Activated CD4-positive, alpha-beta T cell treated with anti-CD3 and anti-CD28 coated beads for 36 hours (primary cell): ENCODE measurements at places on chromosomes 11 and 22.

DNA sequence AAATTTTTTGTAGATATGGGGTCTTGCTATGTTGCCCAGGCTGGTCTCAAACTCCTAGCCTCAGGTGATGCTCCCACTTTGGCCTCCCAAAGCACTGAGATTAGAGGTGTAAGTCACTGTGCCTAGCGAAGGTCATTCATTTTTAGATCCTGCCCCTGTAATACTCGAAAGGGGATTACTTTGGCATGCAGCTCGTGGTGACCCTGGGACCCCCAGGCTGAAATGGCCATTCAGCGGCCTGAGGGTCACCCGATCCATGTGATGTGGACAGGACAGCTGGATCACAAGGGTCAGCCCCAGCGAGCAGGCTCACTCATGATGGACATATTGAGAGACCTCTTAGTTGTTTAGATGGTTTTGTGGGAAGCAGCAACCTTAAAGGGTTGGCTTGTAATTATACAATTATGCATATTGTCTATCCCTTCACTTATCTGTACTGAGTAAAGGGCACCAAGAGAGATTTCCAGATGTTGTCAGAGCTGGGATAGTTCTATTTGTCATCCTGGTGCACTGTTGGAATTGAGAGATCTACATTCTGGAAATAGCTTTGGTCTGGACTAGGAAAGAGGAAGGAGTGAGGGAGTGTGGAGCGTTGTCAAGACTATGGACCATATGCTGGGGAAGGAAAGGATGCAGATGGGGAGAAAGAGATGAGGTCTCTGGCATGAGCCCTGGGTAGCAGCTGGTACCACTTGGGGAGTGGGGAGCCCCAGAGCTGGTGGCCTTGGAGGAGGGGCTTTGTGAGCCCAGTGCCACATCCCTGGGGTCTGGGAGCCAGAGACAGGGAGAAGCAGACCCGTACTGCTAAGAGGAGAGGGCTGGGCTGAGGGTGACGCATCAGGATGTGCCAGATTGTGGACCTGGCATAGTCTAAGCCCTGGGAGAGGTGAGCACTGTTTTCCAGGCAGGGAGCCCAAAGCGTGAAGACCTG lies 15.5 kb downstream of the RHBDD3 start:
- no peak for DNase-seq

DNA sequence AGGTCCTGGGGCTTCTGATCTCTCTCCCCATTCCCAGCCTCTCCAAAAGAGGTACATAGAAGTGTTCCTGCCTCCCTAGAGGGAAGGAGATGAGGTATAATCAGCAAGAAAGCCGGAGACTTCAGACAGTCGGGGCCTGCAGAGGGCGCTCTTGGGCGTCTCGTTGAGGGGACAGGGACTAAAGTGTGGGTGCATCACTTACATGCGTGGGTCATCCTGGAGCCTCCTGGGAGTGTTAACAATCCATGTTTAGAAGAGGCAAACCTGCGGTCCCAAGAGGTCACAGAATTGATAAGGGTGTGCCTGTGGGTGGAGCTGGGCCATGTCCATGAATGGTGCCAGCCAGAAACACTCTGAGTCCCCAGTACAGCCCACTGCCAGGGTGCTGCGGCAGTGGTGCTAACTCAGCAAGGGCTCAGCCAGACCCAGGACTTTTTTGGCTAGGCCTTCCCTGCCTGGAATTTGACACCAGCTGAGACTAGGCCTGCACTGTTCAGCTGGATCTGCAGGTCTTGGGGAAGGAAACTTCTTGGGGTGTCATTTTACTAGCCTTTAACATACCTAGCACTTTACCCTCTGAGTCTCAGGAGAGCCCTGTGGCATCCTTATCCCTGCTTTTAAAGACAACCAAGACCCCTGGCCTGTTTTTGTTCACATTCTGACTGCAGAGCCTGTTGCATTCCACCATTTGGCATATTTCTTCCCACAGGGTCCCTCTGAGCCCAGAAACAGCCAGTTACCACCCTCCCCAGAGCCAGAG lies 5.5 kb downstream of the YDJC start:
- DNase-seq, result peak; percentile 74

DNA sequence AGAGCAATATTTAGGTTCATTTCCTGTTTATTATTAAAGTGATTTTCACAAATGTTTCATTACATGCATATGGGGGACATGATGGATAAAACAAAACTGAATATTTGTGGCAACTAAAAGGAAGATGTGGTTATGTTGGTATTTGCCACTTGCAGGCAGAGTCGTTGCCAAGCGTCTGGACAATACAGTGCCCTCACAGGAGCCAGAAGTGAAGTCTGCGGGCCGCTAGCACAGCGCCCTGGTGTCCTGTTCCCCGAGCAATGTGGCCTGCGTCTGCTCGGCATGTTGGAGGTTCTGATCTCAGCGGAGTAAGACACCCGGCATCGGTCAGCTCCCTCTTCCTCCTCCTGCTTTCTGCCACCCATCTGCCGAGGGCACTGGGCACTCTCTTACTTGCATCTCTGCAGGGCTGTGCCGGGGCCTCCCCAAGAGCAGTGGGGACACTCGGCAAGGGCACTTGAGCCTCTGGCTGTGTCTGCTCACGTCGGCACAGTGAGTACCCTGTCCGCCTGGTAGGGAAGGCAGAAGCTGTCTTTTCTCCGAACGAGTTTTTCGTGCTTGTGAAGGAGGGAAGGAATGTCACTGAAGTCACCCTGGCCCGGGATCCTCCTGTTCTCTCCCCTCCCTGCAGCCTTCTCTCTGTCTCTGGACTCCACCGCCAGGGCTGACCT lies 10.5 kb upstream of the TTLL12 start:
- no peak for DNase-seq

DNA sequence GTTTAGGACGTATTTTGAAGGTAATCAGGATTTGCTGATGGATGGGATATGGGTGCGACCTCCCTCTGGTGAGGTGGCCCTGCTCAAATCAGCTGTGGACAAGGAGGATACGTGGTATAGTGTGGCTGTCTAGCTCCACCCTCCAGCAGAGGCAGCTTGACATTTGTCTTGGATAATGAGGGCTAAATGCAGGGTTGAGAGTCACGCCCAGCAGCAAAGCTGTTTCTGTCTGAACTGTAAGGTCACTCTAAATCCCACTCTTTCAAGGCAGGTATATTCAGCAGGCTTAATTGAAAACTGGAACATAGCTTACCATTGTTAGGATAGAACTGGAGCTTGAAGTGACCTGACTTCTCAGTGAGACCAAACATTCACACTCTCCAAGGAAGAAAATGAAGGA lies 98.7 kb downstream of the SWAP70 start:
- no peak for DNase-seq

- DNase-seq, result no peak
Measured at GRCh38 chr22:20567993-20568417, 60.6 kb downstream of the MED15 start.

DNA sequence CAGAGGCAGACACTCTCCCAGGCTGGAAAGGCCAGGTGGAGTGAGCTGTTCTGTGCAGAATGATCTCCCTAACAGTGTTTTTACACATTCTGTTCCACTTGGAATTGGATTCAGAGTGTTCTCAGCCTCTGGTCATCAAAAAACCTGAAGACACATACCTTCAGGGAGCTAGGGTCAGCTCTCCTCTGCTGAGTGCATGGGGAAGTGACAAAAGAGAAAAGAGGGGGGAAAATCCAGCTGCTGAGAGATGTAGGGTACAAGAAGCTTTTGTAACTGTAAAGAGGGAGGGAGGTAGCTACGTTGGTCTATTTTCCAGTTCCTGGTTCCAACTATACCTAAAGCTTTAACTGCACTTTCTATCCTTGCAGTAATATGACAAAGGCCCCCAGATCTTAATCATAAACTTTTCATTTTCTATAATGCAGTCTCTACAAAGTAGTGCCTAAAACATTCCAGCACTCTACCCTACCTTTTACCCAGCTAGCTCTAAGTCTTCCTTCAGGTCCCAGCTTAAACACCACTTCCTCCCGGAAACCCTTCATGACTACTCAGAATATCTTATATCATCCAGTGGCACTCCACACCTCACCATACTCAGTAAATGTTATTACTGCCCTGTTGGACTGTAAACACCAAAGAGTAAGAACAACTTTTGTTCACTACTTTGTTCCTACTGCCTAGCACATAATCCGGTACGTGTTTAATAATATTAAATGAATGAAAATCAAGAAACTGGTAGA lies 9.2 kb downstream of the MAPK1 start:
- no peak for DNase-seq

DNA sequence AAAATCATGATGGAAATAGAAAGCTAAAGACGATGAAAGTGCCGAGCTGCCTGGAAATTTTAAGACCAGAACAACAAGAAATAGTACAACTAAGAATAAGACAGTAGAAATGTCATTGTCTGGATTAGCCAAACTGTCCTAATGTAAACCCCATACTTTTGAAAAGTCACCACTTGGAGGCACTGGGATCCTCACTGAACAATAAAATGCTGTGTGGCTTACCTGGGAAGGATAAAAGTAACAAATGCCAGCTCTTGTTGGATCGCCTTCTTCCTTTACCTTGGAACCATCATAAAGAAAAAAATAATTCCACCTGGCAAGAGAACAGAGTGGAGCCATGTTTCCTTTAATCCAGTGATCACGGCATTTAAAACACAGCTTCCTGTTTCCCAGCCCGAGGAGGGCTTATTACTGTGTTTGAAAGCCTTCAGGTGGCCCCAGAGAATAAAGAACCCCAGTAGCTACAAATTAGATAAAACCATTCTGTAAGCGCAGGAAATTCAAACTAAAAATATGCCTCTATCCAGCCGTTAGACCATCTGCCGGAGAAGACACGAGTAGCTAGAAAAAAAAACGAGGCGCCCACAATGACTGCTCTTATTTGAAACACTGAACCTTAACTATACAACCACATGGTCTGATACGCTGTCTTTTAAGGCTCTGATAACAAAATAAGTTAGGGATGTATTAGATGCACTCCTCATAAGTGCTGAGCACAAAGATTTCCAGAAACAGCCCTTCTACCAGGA lies 4.4 kb downstream of the HPS4 start:
- no peak for DNase-seq

DNA sequence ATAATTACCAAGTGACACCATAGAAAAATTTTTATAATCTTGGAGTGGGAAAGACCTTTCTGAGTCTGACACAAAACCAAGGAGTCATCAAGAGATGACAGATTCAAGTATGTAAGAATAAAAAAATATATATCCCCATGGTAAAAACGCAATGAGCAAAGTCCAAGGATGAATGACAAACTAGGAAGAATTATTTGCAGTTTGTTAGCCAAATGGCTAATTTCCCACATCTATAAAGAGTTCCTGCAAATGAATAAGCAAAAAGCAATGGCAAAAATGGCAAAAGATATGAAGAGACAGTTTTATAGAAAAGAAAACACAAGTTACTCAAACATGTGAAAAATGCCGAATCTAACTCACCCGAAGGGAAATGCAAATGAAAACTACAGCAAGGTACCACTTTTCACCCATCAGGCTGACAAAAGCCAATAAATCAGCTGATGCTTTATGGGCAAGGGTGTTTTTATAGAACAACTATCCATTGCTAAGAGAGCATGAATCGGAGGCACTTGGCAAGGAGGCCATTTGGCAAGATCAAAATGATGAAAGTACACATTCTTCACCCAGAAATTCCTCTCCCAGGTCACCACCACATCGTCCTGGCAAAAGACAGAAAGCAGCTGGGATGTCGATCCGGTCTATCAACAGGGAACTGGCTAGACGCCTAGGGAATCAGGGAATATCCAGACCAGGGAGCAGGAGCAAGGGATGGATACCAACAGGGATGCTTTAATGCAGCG lies 21.1 kb upstream of the KLHL35 start:
- DNase-seq, result no peak

DNA sequence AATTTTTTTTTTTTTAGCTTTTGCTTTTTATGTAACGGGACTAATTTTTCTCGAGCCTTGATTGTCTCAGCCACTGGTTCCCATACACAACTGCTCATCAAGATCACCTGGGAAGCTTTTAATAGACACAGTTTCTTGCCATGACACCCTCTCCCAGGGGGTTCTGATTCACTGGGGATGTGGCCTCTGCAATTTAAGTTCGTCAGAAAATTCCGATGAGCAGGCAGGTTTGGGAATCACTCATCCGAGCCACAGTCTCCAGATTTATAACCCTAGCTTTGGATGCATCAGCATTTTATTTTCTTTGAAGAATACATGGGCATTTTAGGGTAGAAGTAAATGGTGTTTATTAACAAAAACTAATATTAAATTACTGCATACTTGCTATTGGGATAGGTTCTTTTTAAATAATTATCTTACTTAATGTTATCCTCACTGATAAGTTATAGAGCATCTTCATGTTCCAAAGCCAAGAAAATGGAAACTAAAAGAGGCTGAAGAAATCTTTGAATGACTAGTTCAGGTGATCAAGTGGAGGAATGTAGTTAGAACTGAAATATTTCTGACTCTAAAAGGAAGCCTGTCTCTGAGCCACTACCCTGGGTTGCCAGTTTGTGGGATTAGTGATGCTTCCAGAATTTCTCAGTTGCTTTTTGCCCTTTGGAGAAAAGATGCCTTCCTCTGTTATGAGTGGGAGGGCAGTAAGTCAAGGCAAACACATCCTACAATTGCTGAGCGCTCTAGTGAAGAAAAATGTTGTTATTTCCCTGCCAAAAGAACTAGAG lies 319.0 kb downstream of the DDX10 start:
- DNase-seq, result no peak

GRCh38 chr11:126416542-126417090 lies 61.1 kb downstream of the ST3GAL4 start:
- peak; percentile 88 for DNase-seq

DNA sequence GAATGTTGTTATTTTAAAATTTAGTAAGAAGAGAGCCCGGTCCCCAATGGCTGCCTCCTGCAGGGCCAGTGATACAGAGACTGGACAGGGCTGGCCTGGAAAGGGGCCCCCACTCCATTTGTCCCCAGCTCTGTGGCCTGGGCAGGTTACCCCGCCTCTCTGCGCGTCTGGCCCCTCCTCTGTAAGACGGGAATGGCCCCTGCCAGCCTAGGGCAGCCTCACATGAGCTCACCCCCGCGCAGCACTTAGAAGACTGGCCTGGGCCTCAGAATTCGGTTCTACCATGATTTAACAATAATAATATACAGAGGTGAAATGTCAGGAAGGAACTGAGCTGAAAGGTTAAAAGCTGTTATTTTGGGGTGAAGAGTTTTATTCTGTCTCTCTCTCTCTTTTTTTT lies 1.3 kb downstream of the APOBEC3G start:
- DNase-seq, result no peak

- peak; percentile 93 for DNase-seq
Measured at GRCh38 chr11:128831174-128832120, 35.6 kb downstream of the KCNJ1 start.

DNA sequence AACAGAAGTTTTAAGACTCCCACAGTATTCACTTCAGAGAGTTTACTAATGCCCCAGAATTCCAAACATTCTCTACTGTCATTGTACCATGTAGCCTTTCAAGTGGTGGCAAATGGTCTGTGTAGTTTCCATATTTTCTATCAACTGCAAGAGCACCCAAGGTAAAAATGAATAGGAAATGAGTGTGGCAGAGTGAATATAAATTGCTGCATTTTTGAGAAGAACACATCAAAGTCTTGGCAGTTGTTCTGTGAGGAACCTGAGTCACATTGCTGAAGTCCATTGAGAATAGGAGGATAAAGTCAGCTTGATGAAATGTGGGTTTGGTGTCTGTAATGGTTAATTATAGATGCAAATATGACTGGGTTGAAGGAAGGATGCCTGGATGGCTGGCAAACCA lies 193.6 kb downstream of the AASDHPPT start:
- no peak for DNase-seq

GRCh38 chr11:11668781-11669180 lies 47.0 kb upstream of the GALNT18 start:
- DNase-seq, result no peak
